ENCODE measurements at places on chromosomes 16 and 17. TPM values are rescaled to one million over a fixed set of nuclear protein-coding genes. Genes with fewer than 3 reads are reported as not detected.

Gene FKBP10
- 164 TPM for total RNA-seq

Gene BAIAP3
- 0.32 TPM for total RNA-seq

Gene IL17C
- not detected for total RNA-seq

Gene NOMO2
- 153 TPM for total RNA-seq

Gene C17orf78
- not detected for total RNA-seq

Gene NUTF2
- total RNA-seq = 256 TPM

Gene KIFC3
- 43.5 TPM for total RNA-seq

Gene PRSS36
- total RNA-seq = 1.5 TPM

Gene CCDC40
- total RNA-seq = 0.97 TPM

Gene CTRB1
- total RNA-seq = not detected

Gene NUPR1
- under 0.01 TPM for total RNA-seq

Gene STX4
- total RNA-seq = 15.9 TPM

Gene RRAD
- total RNA-seq = 0.65 TPM

Gene NOXO1
- not detected for total RNA-seq

Gene RBBP6
- 18.8 TPM for total RNA-seq

Gene TBC1D3C
- 0.32 TPM for total RNA-seq

Gene EFCAB5
- 0.15 TPM for total RNA-seq

Gene ETV4
- 13.3 TPM for total RNA-seq

Gene LITAF
- total RNA-seq = 5.5 TPM

Gene MGAT5B
- 0.97 TPM for total RNA-seq

Gene NPIPB8
- total RNA-seq = not detected

Gene GRAPL
- total RNA-seq = 7.0 TPM

Gene SCNN1G
- total RNA-seq = not detected

Gene TMEM106A
- total RNA-seq = 2.9 TPM

Gene KRTAP9-8
- not detected for total RNA-seq

Gene DNAJA2
- 138 TPM for total RNA-seq

Gene KRT27
- not detected for total RNA-seq

Gene ENKD1
- 14.7 TPM for total RNA-seq

Gene GAST
- not detected for total RNA-seq
